Cardiac muscle cell (in vitro differentiated cells and primary cell): ENCODE measurements at places on chromosomes 4 and X.

- no peak for DNase-seq
Observed at GRCh38 chrX:2462780-2463179, 38.0 kb downstream of the DHRSX start.

DNA sequence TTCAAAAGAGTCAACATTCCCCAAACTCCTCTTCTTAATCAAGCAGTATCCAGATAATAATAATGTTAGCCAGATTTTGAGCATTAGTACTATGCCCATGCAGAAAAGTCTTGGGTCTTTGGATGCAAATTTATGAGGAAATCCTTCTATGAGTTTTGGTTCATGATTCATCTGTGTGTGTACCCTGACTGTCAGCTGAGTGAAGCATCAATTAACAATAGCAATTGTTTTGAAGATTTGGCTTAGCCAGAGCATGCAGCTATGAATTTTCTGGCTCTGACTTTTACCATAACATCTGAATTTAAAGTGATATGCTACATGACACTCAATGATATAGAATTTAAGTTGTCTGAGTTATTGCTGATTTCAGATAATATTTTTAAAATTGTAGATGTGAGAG is 145.8 kb downstream of the KLHL4 start:
- peak; percentile 7 for DNase-seq

GRCh38 chr4:2042947-2043395 is 16.2 kb upstream of the NAT8L start:
- DNase-seq: no peak

GRCh38 chrX:16843208-16843909 is 26.8 kb downstream of the RBBP7 start:
- DNase-seq: no peak

- peak; percentile 58 for DNase-seq
Observed at GRCh38 chr4:1410491-1411325, 4.5 kb upstream of the NKX1-1 start.

- DNase-seq: no peak
Observed at GRCh38 chr4:107213410-107213809, 177.3 kb upstream of the DKK2 start.

DNA sequence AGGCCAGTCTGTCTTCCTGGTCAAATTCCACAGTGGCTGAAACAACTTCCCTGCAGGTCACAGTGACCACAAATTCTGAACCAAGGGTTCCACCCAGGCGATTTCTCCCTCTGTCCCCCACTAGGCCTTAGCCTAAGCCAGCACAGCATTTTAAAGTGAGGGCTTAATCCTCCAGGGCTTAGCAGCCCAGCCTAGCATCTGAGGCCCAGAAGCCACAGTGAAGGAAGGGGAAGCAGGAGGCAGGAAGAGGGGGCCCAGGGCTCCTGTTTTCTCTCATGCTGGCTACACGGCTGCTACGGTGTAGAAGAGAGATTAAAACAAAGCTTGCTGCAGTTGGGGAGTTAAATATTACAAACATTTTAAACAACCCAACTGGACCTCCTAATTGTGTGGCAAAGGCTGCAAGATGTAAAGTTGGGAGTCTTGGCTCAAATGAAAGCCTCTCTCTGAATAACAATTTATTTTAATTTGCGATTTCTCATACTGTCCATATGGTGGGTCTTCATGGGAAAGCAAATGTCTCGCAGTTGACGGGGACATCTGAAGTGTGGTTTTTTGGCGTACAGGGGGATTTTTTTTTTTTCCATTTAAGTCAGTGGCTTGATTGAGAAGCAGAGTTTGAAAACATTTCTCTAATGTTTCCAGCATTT is 170.8 kb upstream of the RAI2 start:
- no peak for DNase-seq

DNA sequence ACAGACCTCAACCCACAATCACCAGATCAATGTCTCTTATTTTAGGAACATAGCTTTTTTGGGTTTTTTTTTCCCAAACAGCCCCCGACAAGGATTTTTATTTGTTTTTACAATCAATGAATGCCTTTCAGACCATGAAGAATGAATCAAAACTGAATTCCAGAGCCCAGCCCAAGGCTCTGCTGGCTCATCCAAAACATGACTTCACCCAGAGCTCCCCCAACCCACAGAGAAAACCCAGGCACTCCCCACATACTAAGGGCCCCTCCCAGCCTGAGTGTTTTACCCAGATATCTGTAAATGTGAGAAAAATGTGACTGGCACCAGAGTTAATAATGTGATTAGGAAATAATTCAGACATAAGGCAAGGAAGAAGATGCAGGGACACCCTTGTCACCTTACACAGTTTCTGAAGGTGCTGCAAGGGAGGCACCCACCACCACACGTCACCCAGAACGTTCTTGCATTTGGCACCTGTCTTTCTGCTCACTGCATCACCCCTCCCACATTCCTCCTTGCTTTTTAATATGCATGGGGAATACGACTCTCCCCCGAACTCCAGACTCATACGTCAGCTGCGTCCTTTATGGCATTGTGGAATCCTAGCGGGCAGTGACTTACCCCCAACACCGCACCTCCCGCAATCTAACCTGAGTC is 47.8 kb upstream of the C4orf50 start:
- no peak for DNase-seq

GRCh38 chr4:157838366-157838765 is 334.5 kb downstream of the GASK1B start:
- no peak for DNase-seq

DNA sequence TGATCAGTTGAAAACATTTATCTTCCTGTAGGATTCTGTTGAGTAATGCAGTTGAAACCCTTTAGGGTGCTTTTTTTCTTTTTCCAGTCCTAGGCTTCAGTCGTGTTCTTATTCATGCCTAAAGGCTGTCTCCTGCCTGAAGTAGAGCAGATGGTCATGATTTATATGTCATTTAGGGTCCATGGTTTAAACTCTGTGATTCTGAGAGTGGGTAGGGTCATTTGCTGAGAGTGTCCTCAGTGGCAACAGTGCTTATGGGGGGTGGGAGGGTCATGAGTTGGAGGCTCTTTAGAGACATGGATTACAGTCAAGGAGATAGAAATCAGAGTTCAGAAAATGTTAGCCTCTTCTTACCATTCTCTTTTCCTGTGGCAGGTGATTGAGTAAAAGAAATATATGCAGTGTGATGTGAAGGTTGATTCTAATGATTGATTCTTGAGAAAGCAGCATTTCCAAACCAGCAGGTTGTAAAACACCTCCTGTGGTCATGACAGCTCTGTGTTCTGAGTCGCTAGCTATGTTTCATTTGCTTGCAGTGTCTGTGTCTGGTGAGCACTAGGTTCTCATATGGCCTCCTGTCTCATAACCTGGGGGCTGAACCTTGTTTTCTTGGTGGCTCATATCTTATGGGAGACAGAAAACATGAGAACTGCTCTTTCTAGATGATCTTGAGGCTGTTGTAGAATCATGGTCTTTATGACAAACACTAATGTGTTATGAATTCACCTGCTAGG is 60.4 kb downstream of the JADE1 start:
- DNase-seq: no peak

DNA sequence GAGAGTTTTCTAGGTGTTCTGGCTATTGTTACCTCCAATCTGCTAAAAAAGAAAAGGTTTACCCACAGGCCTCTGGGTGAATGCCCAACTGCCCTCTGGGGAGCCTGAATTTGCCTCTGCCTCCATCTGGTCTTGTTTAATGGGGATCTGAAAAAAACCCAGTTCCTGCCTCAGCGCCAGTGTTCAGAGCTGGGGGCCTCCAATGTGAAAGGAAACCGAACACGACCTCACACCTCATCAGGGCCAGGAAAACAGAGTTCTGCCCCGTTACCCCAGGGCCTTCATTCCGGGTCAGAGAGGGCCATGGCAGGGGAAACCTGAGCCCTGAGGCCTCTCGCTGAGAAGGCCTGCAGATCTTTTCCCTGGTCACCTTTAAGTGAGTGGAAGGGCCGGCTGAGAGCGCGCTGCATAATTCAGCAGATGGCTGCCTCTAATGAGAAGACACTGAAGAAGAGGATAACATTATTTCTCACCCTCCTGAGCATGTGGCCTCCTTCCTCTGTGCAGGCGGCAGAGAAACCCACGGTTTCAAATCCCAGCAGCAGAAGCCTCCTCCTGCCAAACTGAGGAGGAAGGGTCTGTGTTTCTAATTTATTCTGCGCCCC is 6.8 kb downstream of the SEPTIN6 start:
- DNase-seq: peak; percentile 39

DNA sequence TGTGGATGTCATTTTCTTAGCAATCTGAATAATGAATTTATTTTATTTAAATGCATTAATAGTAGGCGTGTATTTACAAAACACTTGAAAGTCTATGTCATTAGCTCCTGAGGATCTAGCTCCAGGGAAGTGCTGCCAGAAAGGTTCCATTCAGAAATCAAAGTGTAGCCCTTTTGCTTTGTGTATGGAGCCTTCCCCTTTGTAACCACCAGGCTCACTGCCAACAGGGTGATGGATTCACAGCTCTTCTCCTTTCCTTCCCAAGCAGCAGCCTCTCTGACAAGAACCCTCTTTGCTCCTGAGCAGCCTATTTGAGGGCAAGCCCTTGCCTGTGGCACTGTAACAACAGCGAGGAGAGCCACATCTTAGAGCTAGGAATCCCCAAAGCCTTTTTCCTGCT is 286.0 kb upstream of the RASGEF1B start:
- peak; percentile 54 for DNase-seq

- DNase-seq: no peak
Observed at GRCh38 chr4:121665371-121665770, 31.4 kb downstream of the ANXA5 start.
